Activated CD4-positive, alpha-beta T cell treated with anti-CD3 and anti-CD28 coated beads, Interleukin-2, amount 50 U/mL, for 24 hours (primary cell): ENCODE measurements at places on chromosomes 4 and X.

GRCh38 chr4:21872101-21872500, 76.5 kb downstream of the KCNIP4 start:
- no peak for DNase-seq

DNA sequence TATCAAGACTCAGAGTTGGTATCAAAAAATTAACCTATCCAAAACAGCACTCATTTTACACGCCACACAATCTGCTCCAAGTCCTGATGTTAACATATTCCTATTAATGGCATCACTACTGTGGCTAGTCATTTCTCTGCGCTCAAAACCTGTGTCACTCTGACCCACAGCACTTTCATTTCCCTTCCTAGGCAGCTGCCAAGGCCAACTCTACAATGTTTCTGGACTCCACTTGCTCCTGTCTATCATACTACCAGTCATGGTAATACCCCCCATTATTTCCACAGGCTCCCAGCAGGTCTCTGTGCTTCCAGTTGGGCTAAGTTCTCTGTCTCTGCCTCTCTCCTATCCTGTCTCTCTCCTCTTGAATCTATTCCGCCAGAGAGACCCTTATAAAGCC, 323.6 kb downstream of the NR3C2 start:
- DNase-seq, result no peak

- DNase-seq, result no peak
These were observed 72.6 kb downstream of the STARD8 start for GRCh38 chrX:68719904-68720614.

DNA sequence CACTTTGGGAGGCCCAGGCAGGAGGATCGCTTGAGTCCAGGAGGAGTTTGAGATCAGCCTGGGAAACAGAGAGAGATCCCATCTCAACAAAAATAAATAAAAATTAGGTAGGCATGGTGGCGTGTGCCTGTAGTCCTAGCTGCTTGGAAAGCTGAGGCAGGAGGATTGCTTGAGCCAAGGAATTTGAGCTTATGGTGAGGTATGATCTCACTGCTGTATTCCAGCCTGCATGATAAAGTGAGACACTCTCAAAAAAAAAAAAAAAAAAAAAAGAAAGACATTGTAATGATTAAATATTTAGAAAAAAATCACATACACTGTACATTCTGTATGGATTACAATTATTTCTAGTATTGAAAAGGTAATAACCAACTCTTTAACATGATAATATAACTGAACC, 87.1 kb downstream of the SLIT2 start:
- DNase-seq, result no peak

- DNase-seq, result no peak
These were observed 44.5 kb upstream of the SLC4A4 start for GRCh38 chr4:71294301-71294700.

- no peak for DNase-seq
These were observed 200.3 kb downstream of the PDGFC start for GRCh38 chr4:156771171-156771837.

DNA sequence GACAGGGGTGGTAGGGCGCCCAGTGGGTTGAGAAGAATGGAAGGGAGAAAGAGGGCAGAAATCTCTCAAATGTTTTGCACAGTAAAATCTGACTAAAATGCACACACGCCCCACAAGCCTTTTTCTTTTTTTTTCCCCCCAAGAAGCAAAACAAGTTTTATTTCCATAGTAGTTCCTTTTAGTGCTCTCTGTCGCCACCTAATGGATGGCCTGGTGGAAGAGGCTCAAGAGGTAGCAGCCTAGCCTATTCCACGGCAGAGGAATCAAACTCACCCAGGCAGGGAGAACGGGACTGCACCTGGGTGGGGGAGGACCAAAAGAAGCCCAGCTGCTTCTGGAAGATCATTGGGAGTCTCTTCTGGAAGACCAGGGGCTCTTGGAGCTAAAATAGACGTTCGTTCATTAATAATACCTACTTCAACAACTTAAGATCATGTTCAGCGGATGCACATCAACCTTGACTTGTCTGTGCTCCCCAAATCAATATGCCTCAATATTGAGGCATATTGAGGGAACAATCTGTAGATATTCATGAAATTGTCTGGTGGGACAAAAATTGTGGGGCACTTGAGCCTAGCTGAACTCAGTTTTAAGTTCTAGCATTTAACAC, 31.6 kb upstream of the IRAK1 start:
- DNase-seq, result peak; percentile 62

DNA sequence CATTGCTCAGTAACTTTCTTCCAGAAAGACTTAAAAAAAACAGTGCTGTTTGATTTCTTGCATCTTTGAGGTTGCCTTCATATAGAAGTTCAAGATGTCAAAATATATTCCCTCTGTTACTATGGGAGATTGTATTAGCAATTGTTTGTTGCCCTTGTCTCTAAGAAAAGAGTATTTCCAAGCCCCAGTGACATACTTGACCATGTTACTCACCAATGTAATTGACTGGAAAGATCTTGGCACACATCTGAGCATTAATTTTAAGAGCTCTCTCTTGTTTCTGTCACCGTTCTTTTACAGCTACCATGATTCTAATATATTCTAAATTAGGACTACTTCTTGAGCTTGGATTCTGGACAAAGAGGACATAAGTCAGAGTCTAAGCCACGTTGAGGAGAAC, 902.7 kb upstream of the EPHA5 start:
- no peak for DNase-seq

GRCh38 chr4:143189528-143189927, 4.8 kb downstream of the USP38 start:
- no peak for DNase-seq

DNA sequence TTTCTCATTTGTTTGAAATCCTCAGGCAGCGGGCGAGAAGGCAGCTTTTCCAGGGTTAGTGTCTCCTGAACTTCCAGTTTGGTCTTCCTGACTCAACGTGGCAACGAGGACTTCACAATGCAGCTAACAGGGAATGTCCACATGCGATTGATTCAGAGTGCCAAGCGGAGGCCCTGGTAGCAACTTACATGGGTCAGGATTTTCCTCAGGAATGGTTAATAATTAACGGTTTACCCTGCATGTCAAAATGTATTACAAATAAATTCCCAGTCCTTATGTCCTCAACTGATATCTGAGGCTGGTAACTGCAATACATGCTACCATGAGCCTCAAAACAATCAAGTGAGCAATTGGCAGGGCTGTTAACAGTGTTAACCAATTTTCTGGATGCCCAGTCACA, 67.2 kb downstream of the MAP3K15 start:
- DNase-seq, result no peak

GRCh38 chr4:5747738-5748375, 36.9 kb downstream of the EVC start:
- DNase-seq, result no peak

DNA sequence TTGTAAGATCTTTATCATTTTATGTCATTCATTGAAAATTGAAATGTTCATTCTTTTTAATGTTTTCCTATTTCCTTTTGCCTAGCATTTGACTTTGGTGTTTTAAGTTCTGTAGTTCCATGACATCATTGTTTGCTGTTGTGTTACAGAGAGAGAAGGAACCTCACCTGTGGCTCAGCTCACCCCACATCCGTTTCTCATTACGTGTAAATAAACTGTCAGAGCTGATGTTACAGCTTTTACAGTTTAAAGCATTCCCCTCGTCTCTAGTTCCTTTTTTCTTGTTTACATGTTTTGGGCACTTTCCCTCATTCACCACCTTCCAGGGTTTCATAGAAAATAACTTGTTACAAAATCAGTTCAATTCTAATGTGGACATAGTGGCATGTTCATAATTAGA, 137.2 kb downstream of the FNIP2 start:
- no peak for DNase-seq

- no peak for DNase-seq
These were observed at the start of gene CXorf65 for GRCh38 chrX:71106427-71106826. Gene CXorf65 (minus strand): TSS chrX:71106740. CDS start chrX:71106556, 184 bp downstream.

DNA sequence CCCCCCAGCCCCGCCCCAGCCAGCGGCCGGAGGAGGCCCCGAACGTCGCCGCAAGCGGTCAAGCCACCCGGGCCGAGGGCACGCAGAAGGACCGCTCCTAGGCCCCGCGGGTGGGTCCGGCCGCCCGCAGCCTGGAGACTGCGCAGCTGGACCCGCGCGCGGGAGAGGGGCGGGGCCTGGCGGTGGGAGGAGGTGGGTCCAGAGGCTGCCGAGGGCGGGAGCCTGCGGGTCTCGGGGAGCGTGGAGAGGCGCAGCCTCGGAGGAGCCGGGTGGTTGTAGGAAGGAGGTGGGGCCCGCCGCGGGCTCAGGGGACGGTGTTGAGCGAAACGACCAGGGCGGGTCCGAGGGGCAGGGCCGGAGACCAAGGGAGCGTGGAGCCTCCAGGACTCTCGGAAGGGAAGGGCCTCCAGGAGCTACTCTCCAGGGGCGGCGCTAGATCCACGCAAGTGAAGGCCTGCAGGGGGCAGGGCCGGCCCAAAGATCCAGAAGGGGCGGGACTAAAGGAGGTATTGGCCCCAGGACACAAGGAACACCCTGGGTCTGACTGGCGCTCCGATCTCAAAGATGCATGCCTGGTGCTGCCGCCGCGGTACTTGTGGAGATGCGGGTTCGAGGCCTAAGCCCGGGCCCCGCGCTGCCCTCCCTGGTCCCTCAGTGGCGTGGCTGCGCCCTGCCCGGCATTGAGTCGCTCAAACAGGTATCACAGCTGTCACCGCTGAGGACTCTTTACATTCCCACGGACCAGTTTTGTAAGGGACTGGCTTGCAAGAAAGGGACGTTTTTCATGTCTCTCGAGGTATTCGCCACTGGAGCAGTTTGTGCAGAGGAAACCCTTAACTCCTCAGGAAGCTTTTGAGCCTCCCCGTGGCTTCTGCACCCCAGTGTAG, 5.9 kb downstream of the TIMM17B start:
- peak; percentile 59 for DNase-seq

GRCh38 chrX:149512225-149512885, 7.2 kb upstream of the IDS start:
- no peak for DNase-seq

DNA sequence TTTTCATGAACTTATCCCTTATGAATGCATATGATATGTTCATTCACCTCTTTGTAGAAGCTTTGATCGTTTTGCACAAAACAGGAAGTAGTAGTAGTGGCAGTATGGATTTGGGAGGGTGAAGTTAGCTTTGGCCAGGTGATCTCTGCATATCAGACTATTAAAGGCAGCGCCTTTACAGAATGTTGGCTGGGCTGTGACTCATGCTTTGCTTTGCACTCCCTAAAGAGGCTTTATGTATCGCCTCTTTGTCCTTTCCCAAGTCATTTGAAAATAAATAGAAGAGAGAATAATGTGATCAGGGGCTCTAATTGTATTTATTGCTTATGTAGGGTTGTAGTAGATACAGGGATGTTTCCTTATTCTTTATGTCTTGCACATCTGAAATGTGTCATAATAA, 50.4 kb downstream of the SHROOM3 start:
- DNase-seq, result no peak

- no peak for DNase-seq
These were observed 161.0 kb upstream of the S100G start for GRCh38 chrX:16488959-16489358.

GRCh38 chr4:39036172-39036571, 4.0 kb upstream of the TMEM156 start:
- DNase-seq, result no peak

DNA sequence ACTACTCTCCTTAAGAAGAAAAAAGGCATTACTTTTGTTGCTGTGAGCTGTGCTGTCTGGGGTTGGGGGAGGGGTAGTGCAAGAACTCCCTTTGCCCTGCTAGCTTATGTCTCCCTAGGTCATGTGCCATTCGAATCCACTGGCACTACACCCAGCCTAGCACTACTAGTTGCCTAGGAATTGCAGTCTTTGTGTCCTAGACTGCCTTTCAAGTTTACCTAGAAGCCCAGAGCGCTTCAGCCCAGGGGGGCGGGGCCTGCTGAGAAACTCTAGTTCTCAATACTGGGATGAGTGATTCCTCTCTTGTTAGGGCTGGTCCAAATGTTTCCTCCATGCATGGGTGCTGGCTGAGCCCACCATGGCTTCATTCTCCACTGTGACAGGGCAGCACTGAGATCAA, 1011.5 kb downstream of the PCDH19 start:
- DNase-seq, result no peak

GRCh38 chrX:135000516-135000915, 9.7 kb downstream of the SMIM10 start:
- no peak for DNase-seq

DNA sequence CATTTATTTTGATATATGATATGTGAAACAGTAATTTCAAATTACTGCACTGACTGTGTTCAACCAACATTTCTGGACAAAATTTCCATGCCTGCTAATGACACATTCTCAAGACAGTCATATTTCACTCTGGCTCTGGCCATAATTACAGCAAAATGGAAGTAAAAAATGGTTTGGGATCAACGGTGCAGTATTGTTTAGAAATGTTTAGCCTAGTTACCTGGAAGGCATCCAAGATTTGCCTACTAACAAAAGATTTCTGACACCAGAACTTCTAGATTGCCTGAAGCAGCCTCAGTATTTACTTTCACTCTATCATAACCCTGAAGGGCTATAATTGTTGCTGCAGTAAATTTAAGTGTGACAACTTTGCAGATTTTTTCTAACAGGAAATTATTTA, 416.3 kb downstream of the PCDH10 start:
- DNase-seq, result no peak

- no peak for DNase-seq
These were observed 27.7 kb downstream of the YIPF7 start for GRCh38 chr4:44623676-44624075.

DNA sequence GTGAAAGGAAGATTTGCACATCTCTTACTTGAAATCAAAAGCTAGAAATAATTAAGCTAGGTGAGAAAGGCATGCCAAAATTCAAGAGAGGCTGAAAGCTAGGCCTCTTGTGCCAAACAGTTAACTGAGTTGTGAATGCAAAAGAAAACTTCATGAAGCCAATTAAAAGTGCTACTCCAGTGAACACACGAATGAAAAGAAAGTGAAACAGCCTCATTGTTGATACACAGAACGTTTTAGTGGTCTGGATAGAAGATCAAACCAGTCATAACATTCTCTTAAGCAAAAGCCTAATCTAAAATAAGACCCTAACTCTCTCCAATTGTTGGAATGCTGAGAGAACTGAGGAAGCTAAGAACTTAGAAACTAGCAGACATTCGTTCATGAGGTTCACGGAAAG, 122.3 kb downstream of the UNC5C start:
- DNase-seq, result no peak

DNA sequence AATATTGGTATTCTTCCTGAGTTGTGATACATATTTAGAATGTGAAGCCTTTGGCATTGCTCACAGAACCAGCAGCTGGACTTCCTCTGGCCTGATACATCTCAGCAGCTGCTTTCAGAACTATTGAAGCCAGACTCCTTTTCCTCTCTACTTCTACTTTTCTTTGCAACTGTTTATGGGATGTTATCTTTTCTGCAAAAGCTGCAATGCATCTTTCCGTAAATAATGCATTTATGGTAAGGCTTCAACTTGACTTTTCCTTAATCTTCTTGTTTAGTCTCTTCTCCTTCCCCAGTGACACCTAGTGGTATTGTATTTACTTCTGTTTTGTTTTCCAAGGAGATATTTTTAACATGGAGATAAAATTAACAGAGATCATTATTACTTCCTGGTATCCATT, 1548.7 kb downstream of the PCDH7 start:
- DNase-seq, result no peak

GRCh38 chr4:73844345-73844744, 7.9 kb downstream of the CXCL6 start:
- DNase-seq, result no peak

GRCh38 chr4:98656886-98657285, 1.5 kb downstream of the TSPAN5 start:
- DNase-seq, result no peak

GRCh38 chrX:136711147-136711546, 63.2 kb downstream of the CD40LG start:
- DNase-seq, result no peak

- DNase-seq, result no peak
These were observed 187.7 kb upstream of the NUDT10 start for GRCh38 chrX:51144828-51145442.
